Stimulated activated CD4-positive, alpha-beta T cell treated with anti-CD3 and anti-CD28 coated beads, Interleukin-2, amount 100 ng/mL, for 24 hours (primary cell): ENCODE measurements at places on chromosomes 11 and 22.
A peak's percentile ranks its signal among the peaks of the same experiment; 100 is the strongest.

GRCh38 chr11:126720539-126721235 lies 279.9 kb downstream of the KIRREL3 start:
- no peak for DNase-seq

DNA sequence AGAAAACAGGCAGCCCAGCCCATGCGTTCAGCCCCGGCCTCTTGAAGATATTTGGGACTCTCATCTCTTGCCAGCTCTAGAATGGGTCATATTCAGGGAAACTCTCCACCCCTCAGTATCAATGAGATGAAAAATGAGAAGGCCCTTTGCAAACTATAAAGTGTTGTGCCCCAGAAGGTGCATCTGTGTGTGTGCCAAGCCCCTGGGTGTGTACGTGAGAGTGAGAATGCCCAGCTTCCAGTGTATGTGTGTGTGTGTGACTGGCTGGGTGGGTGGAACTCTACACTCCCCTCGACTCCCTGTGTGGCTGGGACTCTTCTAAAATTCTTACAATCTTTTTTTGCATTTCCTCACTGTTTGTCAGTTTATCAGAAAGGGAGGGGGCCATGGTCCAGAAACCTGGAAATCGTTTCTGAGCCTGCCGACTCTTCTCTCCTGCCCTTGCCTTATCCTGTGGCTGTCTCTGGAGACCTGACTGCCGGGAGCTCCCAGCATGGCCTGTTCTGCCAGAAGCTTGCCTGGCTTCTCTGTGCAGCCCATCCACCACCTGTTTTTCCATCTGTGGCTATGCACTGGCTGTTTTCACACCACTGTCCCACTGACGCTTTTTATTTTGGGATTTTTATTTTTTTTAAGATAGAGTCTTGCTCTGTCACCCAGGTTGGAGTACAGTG lies 1.2 kb downstream of the P2RY6 start:
- DNase-seq: no peak

GRCh38 chr22:19807914-19808872 lies 46.5 kb downstream of the GNB1L start:
- DNase-seq: no peak

- no peak for DNase-seq
Observed at GRCh38 chr11:95307286-95307685, 76.3 kb upstream of the SESN3 start.

DNA sequence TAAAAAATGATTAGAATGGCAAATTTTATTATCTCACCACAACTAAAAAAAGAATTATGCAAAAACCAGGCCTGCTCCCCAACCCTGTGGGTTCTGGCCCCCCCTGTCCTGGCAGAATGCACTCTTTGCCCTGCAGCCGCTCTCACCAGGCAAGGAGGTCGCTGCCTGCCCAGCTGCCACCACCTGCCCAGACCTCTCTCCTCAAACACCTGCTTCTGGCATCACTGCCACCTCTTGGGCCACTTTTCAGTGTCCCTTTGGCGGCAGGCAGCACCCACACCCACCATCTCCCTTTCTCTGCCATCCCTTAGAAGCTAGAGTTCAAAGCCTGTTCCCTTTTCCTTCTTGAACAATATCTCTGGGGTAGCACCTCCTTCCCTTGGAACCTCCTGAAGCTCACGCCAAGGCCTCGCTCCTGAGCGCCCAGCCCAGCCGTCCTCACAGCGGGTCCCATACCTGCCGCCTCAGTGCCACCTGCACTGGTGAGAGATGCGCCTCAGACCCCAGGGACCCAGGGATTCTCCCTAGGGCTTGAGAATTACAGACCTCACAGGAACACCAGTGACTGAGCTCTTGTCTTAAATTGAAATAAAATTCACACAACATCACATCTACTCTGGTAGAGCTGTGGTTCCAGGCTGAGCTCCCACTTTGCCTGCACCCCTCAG lies 44.6 kb downstream of the SGSM3 start:
- no peak for DNase-seq

GRCh38 chr22:43408009-43408408 lies 3.8 kb upstream of the MPPED1 start:
- DNase-seq: no peak

DNA sequence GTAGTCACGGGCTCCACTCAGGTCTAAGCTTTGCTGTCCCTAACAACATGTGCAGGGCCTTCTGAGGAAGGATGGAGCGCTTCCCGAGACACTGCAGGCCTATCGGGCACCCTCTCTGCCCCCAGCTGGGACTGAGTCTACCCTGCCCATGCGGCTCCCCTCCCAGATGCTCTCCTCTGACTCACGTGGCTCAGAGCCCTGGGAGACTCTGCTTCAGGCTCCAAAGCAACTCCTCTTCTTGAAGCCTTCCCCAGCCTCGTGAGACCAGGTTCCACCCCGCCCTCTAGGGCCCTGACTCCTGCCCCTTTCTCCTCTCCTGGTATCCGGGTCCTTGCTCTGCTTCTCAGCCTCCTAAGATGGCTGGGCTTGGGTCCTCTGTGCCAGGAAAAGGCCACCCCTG lies 28.4 kb upstream of the ARFGAP3 start:
- DNase-seq: no peak

DNA sequence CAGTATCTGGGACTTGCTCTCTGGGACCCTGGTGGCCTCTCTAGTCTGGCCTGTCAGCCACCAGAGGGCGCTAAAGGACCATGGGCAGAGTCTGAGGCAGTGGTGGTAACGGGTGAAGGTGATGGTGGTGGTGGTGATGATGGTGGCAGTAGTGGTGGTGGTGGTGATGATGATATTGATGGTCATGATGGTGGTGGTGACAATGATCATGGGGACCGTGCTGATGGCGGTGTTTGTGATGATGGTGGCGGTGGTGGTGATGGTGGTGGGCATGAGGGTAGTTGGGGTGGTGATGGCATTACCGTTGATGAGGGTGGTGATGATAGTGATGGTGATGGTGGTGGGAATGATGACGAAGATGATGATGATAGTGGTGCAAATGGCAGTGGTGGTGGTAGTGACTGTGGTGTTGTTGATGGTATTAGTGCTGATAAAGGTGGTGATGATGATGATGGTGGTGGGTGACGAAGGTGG lies 16.0 kb downstream of the TRPM5 start:
- peak; percentile 93 for DNase-seq
